ENCODE measurements at places on chromosomes 2 and 18. TPM values are rescaled to one million over a fixed set of nuclear protein-coding genes. Genes with fewer than 3 reads are reported as not detected.

- no peak for DNase-seq
- H3K27me3 ChIP-seq, result no peaks in the 10 kb centered on the region
- H3K4me3 ChIP-seq, result no peak overlapping the region
- H3K4me1 ChIP-seq, result no peaks in the 10 kb centered on the region
- H3K36me3 ChIP-seq, result no peaks in the 10 kb centered on the region
Measured at GRCh38 chr2:61705625-61706024, 148.2 kb downstream of the FAM161A start.

- no peaks in the 10 kb centered on the region for H3K36me3 ChIP-seq
- no peaks in the 10 kb centered on the region for H3K4me1 ChIP-seq
- H3K27me3 ChIP-seq, result no peaks in the 10 kb centered on the region
- DNase-seq, result no peak
- no peak overlapping the region for H3K4me3 ChIP-seq
Measured at GRCh38 chr2:139237023-139237422, 456.8 kb upstream of the NXPH2 start.

DNA sequence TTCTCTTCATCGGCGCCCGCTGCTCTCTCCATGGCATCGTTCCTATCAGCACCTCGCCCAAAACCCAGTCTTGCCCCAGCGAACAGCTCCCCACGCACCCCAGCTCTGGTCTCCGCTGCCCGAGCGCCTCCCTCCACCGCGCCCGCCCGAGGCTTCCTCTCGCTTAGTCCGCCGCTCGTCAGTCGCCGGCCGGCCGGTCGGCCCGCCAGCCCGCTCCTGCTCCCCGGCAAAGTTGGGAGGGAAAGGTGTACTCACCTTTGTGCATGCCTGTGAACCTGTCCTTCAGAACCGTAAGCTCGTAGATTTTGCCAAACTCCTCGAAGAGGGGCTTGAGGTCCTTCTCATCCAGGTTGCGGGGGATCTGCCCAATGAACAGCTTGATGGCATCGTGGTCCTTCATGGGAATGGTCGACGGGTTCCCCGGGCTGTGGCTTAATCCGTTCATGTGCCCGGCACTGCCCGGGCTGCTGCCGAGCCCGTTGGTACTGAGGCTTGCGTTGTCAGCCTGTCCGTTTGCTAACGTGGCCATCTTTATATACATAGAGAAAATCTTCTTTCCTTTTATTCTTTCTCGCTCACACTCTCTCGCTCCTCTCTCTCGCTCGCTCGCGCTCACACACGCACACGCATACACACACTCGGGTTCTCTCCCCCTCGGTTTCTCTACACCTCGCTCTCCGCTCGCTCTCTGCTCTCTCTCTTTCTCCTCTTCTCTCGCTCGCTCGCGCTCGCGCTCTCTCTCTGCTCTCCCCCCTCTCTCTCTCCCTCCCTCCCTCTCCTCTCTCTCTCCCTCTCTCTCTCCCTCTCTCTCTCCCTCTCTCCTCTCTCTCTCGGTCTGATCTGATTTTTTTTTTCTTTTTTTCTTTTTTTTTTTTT lies at the start of gene CELF4:
CELF4 (minus strand) TSS at position 698 of the 876 bp plus-strand sequence.
- no peaks in the 10 kb centered on the region for H3K36me3 ChIP-seq
- H3K4me1 ChIP-seq, result peaks cover 6% of the 10 kb centered on the region
- H3K27ac ChIP-seq, result no peak within 1 kb of the TSS

DNA sequence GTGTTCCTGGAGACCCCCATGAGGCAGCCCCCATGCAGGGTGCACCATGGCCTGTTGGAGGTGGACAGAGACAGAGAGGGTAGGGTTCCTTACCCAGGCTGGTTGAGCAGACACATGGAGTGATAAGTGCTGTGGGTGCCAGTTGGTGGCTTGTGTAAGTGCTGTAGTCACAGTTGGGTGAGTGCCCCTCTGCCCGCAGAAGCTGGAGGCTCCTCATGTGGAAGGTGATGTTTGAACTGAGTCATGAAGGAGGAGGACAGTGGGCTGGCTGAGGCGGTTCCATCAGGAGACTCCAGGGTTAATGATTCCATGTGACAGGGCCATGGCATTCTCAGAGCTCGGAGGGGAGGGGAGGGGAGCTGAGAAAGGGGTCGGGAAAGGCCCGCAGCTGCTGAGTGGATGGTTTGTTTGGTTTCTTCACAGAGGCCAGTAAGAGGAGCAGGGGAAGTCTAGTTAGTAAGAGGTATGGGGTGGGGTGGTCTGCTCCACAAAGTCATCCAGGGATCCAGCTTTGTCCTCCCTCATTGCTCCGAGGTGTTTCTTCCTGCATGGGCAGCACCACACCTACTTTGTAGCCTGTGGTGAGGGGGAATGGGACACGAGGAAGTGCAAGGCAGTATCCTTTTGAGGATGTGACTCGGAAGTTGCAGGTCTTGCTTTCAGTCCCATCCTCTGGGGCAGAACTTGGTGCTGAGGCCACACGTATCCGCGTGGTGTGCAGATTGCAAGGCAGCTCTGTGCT lies 13.6 kb downstream of the IMPA2 start:
- no peaks in the 10 kb centered on the region for H3K36me3 ChIP-seq
- H3K4me1 ChIP-seq, result peaks cover 12% of the 10 kb centered on the region
- no peak overlapping the region for H3K4me3 ChIP-seq
- no peak overlapping the region for H3K27ac ChIP-seq
- no peaks in the 10 kb centered on the region for H3K27me3 ChIP-seq
- no peak for DNase-seq

CHN1 gene
- total RNA-seq, result 3.7 TPM

RAB10 gene
- total RNA-seq, result 77.2 TPM

Data from CD4-positive, alpha-beta memory T cell (primary cell).